ENCODE measurements at places on chromosomes 2 and 18.

DNA sequence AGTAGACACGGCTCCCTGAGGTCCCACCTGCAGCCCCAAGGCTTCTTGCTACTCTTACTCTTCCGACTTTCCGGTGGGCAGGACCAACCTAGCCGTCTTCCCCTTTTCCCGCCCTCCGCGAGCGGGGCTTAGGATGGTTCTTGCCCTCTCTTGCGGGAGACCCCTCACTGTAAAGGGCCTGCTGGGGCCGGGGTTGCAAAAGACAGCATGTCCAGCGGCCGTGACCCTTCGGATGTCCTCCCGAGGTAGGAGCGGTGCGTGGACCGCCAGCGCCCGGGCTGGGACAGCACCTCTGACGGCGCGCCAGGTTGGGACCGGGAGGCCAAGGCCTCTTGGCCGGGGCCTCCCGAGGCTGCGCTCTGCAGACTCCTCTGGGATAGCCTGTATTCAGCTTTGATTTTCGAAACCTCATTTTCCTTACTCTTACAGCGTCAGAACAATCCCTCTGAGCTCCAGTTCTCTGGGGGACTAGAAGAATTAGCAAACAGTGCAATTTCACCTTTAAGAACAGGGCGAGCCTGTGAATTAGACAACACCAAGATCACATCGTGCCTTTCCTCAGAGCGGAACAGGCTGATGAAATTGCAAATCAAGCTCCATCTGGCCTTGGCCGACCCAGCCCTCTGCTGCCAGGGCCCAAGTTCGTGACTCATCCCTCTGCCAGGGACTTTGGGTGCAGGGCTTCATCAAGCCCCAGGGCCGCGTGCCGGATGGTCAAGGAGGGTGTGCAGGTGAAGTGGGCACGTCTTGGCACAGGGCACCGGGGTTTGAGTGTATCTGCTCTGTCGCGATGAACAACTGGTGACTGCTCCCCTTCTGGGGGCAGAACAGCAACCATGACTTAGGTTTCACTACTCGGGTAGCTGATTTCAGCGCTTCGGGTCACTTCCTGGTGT is 777 bp downstream of the MOCOS start:
- DNase-seq, result peak; percentile 80

DNA sequence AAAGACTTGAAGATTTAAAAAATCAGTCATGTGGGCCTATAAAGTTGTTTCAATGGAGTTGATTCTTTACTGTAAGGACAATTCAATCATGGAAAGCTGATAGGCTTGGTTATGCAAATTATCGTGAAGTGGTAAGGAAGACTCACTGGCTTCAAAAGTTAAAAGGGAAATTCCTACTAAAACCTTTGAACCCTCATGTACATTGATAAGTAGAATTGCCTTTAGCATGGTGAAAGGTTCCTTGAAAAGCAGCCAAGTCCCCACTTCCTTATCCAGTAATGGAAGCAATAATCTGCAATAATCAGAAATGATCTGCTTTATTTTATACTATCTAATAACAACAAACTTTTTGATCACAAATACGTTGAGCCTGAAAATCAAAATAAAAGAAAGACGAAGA is 14.4 kb upstream of the CCL20 start:
- DNase-seq, result no peak

- no peak for DNase-seq
Observed at GRCh38 chr18:48956356-48956755, 5.6 kb upstream of the SMAD7 start.

DNA sequence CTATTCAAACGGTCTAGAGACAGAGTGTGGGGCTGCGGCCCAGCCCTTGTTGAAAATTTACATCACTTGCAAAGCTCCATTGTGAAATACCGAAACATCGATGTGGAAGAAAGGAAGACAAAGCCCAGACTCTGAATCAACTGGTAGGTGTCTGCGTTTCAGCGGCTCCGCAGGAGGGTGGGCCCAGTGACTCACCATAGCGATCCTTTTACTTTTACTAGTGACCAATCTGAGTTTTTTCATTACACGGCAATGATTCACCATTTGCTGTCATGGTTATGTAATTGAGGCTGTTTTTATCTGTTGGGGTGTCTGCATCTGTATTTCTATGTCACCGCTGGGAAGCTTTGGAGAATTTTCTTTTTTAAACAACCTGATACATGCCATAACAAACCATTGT is 66.6 kb upstream of the ODC1 start:
- DNase-seq, result peak; percentile 66

DNA sequence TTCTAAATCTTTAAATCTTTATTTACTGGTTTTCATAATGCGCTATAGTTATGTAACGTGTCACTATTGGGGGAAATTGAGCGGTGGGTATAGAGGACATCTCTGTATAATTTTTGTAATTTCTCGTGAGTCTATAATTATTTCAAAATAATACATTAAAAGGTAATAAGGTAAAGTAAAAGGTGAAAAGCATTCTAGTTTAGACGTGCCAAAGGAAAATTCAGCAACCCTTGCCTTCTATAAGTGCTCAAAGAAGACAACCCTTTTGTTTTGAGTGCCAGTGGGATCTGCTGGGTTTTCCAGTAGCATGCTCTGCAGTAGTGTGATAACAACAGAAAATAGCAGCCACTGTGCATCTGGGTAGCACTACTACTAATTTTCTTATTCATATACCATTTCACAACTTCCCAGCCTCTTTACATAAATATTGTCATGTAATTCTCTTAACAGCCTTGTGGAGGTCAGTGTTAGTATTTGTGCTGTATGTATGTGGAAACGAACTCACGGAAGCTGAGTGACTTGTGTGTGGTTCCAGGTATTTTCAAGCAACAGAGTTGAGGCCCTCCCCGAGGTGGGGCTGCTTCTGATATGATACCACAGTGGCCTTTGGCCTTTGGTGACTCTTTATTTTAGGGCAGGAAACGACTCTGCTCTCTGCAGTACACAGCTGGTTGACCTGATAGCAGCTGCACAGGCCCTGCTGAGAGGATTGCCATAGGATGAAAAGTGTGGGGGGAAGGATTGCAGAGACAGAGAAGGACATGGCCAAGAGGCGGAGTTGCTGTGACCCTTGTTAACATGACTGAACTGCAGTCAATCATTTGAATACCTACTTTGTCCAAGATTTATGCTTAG is 104.5 kb downstream of the TDRD15 start:
- no peak for DNase-seq

DNA sequence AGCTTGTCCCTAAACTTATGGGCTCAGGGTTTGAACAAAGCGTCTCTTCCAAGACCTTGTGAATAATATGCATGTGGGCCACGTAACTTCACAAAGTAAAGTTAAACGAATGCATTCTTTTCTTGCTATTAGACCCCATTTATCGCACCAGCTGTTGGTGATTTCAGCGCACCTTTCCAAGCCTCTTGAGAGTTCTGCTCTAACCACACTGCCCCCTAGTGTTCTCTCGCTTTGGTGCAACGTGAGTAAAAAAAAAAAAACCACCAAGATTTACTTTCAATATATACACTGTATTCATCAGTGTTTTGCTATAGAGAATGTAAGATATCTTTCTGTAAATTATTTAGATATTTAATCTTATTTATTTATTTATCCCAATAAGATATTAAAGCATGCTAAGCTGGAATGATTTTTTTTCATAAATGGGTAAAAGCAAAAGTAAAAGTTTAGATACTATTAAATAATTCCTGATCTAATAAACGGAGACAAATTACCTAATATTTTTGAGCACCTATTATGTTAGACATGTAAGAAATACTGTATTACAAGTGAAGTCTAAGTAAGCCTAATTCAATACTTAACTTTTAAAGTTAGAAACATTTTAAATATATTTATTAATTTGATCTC is 459.5 kb downstream of the DLGAP1 start:
- peak; percentile 63 for DNase-seq

GRCh38 chr2:184599872-184600222 is 1.5 kb downstream of the ZNF804A start:
- no peak for DNase-seq

- DNase-seq, result no peak
Observed at GRCh38 chr2:202491514-202491913, 115.4 kb downstream of the BMPR2 start.

DNA sequence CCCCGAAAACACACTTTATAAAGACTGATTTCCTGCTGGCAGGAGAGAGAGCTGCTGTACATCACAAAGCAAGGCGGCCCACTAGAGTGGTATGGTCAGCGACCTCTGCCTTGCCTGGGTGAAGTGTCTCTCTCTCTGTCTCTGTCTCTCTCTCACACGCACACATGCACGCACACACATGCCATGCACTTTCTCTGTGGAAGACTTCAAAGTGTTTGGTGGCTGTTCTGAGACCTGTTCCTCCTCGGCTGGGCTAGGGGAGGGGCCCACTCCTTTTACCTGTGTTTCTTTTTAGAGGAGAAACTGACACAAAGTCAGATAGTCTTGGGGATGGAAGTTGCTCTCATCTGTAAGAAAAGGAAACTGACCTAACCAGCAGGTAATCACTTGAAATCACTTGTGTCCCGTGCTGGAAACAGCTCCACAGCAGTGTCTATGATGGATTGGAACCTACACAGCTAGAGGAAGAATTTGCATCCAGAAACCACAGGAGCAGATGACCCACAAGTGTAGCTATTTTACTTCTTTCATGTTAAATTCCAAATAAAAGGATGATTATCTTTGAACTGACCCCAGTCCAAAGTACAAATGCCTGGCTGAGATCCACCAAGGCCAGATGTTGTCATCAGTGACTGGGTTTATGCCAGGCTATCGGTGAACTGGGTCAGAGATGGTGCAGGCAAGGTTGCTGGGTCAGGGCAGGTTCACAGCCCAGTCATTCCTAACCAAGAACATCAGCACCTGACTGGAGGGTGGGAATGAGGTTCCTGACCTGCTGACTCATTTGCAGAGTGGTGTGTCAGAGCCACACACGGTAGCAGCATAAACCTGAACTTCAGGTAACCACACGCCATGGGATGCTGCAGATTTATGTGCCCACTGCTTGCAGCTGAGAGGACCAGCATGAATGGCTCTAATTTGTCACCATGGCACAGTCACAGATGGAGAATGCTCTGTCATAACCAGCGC is 63.0 kb downstream of the NPAS2 start:
- DNase-seq, result peak; percentile 57

DNA sequence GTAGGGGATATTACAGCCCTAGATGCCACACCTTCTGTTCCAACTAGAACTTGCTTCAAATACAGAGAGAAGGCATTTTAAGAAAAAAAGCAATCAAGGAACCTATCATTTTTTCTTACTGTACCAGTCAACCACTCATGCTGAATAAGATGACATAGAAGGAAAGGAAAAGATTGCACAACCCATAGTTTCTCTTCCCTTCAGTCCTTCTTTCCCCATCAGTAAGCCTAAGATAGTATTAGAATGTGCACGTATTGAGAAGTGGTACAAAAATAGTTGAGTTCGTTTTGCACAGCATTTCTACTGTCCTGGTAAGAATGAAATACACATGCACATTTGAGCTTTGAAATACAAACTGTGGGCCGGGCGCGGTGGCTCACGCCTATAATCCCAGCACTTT is 27.0 kb upstream of the HK2 start:
- DNase-seq, result no peak

Data from LoVo (cell line).